ENCODE measurements at places on chromosomes 4 and X.

GRCh38 chr4:13611283-13611842, 16.2 kb downstream of the BOD1L1 start:
- DNase-seq, result no peak

DNA sequence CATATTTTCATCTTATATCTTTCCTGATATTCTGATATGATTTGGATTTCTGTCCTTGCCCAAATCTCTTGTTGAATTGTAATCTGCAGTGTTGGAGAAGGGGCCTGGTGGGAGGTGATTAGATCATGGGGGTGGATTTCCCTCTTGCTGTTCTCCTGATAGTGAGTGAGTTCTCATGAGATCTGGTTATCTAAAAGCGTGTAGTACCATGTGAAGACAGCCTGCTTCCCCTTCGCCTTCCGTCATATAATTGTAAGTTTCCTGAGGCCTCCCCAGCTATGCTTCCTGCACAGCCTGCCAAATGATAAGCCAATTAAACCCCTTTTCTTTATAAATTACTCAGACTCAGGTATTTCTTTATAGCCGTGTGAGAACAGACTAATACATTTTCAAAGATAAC, 77.2 kb downstream of the ANKRD50 start:
- DNase-seq, result no peak

GRCh38 chr4:7770224-7771050, 169.2 kb downstream of the AFAP1 start:
- DNase-seq, result no peak

DNA sequence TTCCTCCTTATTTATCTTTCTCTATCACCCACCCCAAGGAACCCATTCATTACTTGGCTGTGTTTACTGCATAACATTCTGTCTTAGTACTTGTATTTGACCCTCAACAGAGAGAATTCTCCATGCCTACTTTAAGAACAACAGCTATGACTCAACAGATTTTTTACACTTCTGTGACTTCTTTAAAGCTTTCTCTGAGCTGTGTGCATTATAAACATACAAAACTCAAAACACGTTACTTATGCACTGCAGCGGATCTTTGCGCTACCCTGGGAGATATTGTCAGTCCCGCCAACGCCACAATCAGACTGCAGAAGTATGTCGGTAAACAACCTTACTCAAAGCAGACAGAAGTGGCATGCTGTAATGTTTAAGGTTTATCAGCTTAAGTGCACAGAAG, 35.1 kb downstream of the PRKX start:
- DNase-seq, result no peak

- no peak for DNase-seq
These were observed 22.9 kb upstream of the PUDP start for GRCh38 chrX:7170898-7171297.

DNA sequence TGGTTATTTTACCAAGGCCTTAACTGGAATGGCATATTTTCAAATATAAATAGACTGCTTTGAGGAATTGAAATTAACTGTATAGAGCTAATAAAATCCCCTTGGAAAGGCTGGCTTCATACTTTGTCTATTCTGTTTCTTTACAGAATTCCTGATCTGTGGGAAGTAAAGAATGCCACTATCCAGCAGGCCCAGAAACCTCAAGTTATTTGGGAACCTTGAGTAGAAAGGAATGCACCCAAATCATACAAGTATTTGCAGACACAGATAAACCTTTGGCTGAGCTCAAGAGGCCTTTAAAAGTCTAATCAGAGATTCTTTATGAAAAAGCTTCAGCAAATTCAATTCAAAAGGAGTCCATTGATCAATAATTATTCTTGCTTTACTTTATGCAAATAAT, 975.7 kb upstream of the PABPC4L start:
- DNase-seq, result no peak

- no peak for DNase-seq
These were observed 72.5 kb upstream of the CXorf51A start for GRCh38 chrX:146887020-146887419.

DNA sequence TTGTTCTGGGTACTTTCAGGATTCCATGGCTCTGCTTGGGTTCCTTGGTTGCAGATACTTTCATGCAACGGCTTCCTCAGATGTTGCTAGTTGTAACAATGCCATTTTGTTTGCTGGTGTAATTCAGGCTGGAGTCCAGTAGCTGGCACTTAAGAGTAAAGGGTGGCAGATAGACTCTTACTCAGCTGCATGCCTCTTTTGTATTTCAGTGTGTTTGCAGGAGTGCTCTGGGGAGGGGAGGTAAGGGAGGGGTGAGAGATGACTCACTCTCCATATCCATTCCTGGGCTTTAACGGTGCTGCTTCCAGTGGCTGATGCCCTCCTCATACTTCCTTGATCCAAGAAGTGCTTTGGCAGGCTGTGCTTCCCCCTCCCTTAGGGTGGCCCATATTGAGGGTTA, 155.2 kb downstream of the ZNF330 start:
- DNase-seq, result no peak

GRCh38 chr4:107831140-107831539, 6.4 kb downstream of the SGMS2 start:
- DNase-seq, result no peak

DNA sequence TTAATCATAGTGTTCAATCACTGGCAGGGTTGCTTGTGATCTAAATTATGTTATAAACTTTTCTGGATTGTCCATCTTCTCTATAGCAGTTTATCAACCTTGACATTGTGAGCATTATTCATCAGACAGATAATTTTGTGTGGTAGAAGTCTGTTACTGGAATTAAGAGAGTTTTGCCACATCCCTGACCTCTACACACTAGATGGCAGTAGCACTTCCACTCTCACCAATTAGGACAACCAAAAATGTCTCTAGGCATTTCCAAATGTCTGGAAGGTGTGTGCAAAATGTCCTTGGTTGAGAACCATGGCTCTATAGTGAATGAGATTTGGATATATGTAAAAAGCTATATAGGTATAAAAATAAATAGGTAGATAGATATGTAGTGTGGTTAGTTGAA, 324.1 kb upstream of the FAM47C start:
- no peak for DNase-seq

DNA sequence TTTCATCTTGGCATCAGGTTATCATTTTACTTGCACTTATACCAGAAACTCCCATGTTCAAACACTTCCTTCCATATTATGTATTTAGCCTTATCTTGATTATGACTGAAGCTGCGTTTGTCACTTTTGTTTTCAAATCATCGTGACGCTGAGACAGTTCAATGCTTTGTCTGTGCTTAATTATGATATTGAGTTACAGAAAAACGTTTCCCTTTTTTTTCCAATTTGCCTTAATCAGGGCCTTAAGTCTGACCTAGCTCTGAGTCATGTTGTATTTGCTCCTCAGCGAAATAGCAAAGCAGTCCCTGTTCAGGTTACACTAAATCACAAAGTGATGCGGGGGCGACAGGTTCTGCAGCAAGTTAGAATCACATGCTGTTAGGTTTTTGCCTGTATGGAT, 254.7 kb downstream of the AFF2 start:
- no peak for DNase-seq

DNA sequence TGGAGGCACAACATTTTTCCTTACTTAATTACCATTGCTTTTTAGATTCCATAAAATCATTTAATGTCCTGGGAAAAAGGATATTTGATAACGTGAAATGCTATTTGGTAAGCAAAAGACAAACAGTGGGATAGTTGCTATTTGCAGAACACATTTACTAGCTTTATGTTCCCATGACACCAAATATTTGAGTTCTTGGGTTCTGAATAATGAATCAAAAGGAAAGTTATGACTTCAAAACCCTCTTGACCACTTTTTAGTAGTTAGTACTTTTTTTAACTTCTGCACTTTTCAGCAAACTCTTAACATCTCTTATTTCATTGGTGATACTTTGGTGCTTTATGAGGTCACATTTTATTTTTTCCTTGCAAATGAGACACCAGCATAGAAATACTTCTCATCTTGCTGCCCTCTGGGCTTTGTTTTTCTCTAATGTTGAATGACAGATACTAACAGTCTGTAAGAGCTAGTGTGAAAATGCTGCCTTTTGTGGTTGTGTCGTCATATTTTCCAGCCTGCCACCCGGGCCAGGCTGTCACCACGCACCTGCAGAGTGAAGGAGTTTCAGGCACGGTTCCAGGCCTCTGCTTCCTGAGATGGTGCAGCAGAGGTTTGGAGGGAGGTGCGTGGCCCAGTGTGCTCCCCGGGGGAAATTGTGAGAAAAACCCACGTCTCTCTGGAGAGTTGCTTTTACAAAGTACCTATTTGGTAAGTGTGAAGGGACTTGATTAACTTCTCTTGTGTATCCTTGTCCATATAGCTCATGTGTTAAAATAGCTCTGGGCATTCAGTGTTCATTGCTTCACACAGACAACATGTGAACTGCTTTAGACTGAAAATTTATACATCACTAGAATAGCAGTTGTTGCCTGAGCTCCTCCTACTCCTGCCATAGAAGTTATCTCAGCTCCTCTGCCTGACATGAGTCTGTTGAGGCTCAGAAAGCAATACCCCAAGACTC, 34.7 kb downstream of the MSL3 start:
- DNase-seq, result peak; percentile 10

GRCh38 chr4:158193171-158193749, 17.0 kb upstream of the TMEM144 start:
- DNase-seq, result no peak

- DNase-seq, result no peak
These were observed 52.3 kb downstream of the KIAA0232 start for GRCh38 chr4:6834867-6835266.

DNA sequence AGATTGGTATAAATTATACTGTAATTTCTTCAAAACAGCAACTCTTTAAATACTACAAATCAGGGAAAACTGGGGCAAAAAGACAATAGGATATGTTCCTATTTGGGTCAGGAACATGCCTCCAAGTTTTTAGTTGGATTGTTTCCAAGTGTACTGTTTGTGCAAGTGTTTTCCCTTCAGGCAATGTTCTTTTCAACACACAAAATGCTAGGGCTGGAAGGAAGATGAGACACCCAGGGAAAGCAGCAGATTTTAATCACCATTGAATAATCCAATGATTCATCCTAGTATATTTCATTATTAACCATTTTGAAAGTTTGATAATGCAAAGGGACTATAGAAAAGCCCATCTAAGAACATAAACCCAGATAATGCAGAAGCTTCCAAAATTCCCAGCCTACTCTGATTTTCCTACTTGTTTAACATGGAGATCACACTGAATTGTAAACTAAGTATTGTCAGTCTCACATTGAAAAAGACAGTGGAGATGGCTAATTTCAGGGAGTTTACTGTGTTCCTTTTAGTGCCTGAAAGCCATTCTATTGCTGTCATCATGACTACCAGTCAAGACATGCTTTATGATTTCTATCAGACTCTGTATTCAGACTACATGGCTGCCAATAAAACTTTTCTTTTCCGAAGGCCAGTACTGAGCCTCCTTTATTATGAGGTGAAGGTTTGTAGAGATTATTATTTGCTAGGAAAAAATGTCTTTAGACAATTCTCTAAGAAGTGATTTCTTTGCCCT, 38.6 kb downstream of the COL4A6 start:
- DNase-seq, result no peak

DNA sequence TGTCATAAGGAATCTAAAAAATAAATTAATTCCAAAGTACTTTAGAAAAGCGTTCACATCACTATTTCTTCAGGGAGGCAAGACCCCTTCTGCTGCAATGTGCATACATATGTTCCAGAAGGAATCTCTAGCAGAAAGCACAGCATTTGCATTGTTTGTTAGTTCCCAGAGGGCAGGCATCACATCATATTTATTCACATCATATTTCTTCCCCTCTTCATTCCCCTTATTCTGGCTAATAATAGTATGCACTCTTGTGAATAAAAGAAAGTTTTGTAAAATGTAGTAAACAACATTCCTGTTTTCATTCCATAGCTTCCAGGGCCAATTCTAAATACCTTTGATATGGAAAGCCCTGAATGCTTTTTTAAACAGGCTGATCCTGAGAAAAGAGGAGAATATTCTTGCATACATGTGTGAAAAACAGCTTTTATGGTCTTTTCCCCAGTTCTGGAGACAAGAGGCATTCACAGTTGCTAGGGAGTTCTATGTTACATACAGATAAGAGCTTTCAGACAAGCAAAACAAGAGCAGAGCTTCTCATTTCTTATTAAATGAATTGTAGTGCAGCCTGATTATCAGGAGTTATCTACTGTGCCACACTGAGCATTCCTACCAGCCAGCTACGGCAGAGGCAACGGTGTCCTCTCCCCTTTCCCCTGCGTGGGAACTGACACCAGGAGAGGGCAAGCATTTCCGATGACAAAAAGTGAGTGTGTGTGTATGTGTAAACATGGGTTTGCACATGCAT, 15.2 kb downstream of the GATB start:
- no peak for DNase-seq

DNA sequence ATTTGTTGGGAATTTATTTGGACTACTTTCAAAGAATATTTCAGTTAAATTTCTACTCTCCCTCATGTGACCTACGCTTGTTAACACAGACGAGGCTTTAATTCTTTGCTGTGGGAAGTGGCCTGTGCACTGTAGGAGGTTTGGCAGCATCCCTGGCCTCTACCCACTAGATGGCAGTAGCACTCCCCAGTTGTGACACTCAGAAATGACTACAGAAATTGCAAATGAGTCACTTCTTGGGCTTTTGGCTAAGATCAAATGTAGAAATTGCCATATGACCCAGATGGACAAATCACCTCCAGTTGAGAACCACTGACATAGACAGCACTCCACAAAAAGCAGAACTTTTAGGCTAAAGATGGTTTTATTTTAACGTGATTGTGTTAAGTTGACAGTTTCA, 22.1 kb downstream of the PIR start:
- DNase-seq, result peak; percentile 23

DNA sequence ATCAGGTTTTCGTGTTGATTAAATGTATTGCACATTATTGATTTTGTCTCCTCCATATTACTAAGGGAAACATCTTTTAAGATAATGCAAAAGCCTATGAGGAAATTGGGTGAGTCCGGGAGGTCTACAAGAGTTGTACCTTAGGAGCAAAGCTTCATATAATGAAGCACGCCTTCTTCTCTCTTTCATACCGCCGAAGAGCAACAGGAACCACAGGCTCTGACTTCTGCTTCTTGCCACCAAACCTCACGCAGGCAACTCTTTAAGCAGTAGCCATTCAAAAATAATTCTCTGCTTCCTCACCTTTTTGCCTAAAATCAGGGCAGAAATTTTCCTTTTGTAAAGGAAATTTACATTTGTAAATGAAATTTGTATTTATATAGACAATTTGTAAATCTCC, 139.6 kb downstream of the SPRY1 start:
- no peak for DNase-seq

DNA sequence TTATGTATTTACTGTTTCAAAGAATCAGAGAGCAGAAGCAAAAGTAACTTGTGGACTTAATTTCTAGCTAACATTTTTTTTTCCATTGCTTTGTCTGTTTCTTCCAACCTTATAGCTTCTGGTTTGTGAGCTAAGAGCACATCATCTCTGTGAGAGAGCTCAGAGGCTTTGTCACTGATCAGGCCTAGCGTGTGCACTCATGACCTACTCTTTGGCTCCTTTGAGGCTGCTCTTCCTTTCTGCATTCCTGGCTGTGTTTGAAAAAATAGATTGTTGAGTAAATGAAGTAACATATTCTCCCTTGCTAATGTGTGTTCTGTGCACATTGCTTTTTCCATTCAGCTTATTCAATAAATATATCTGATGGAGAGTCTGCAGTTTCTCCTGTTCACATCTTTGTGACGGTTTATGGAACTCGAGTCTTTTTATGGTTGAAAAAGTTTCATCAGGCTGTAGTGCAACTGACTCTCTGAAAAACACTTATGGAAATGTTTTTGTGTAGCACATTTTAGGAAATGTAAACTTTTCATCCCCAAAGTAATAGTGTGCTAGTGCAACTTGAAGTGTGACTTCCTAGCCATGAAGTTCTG, 133.0 kb downstream of the RAPGEF2 start:
- DNase-seq, result no peak
